ENCODE measurements at places on chromosomes 2 and 18. TPM values are rescaled to one million over a fixed set of nuclear protein-coding genes. Genes with fewer than 3 reads are reported as not detected.

Gene SF3B6
- total RNA-seq: 101 TPM

Gene CXCR1
- not detected for total RNA-seq

Gene RGPD3
- total RNA-seq: 0.29 TPM

Gene LIPG
- total RNA-seq: 0.83 TPM

Gene UGT1A3
- not detected for total RNA-seq

Gene PSMA8
- total RNA-seq: not detected

Gene ZSCAN30
- total RNA-seq: 21.7 TPM

Gene STK39
- 19.9 TPM for total RNA-seq

Gene SCN2A
- 7.8 TPM for total RNA-seq

Gene PLEKHH2
- 5.7 TPM for total RNA-seq

Gene CERKL
- total RNA-seq: 0.15 TPM

Gene GPR55
- not detected for total RNA-seq

Gene RMDN2
- total RNA-seq: 5.1 TPM

Gene TNP1
- total RNA-seq: not detected

Gene ACKR3
- 3.0 TPM for total RNA-seq

Gene NXPH2
- total RNA-seq: not detected

Gene DNER
- total RNA-seq: 0.44 TPM

Gene MSTN
- total RNA-seq: 0.29 TPM

Gene RAX
- total RNA-seq: not detected

Gene TAF4B
- total RNA-seq: 1.9 TPM

Gene CHRNG
- not detected for total RNA-seq

Gene NTSR2
- not detected for total RNA-seq

Gene ABCG8
- not detected for total RNA-seq

Gene KCNG2
- 0.73 TPM for total RNA-seq

Gene KLHL30
- total RNA-seq: 0.66 TPM

Gene KCNK3
- total RNA-seq: under 0.01 TPM

Gene MREG
- 6.5 TPM for total RNA-seq

Gene EVX2
- total RNA-seq: not detected

Gene ANKRD53
- 0.83 TPM for total RNA-seq

Gene ZBTB7C
- total RNA-seq: not detected

Gene BCL11A
- under 0.01 TPM for total RNA-seq

All from smooth muscle cell of trachea (primary cell).